ENCODE measurements at places on chromosomes 4 and X. TPM values are rescaled to one million over a fixed set of nuclear protein-coding genes. Genes with fewer than 3 reads are reported as not detected.

GRCh38 chr4:48342606-48342880 is 1.2 kb downstream of the SLAIN2 start:
- DNase-seq, result no peak

- no peak for DNase-seq
Observed at GRCh38 chrX:29012867-29013266, 425.6 kb downstream of the IL1RAPL1 start.

GRCh38 chrX:84715315-84715714 is 213.1 kb upstream of the HDX start:
- DNase-seq, result no peak

DNA sequence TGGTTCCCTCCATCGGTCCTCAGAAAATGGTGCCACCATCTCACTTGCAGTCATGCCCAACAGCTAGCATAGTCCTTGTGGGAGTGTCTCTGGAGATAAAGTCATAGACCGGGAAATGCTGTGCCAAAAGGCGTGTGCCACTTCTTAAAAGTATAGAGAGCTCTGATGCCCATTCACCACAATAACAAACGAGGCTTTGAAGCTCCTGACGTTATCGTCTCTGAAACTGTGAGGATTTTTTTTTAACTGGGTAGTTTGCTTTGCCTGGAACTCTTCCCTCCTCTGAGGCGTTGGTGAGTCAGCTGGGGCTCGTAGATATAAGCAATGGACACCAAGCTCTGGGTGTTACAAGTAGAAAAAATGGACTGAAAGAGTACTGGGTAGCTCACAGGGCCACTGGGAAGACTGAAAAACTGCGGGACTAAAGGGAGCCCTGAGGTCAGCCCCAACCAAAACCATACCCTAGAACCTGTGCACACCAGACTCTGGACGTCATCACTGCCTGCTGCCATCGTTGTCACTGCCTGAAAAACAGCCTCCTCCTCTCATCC is 89.4 kb upstream of the TRIM2 start:
- no peak for DNase-seq

MAGEA4 gene
- not detected for total RNA-seq

GRCh38 chr4:98352940-98353339 is 91.8 kb downstream of the RAP1GDS1 start:
- no peak for DNase-seq

AADAT gene
- 12.3 TPM for total RNA-seq

- DNase-seq, result no peak
Observed at GRCh38 chrX:38661561-38661960, 100.2 kb downstream of the TSPAN7 start.

FGF16 gene
- total RNA-seq, result not detected

RNF175 gene
- 0.62 TPM for total RNA-seq

DNA sequence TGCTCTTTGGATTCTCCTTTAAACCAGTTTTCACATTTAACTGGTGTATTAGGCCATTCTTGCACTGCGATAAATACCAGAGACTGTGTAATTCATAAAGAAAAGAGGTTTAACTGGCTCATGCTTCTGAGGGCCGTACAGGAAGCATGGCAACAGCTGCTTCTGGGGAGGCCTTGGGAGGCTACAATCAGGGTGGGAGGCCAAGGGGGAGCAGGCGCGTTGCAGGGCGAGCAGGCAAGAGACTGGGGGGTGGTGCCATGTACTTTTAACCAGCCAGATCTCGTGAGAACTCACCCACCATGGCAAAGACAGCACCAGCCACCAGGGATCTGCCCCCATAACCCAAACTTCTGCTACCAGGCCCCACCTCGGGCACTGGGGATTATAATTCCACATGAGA is 38.1 kb downstream of the RNF212 start:
- DNase-seq, result no peak

GRCh38 chrX:48046846-48047245 is 24.6 kb downstream of the ZNF630 start:
- DNase-seq, result no peak

HTRA3 gene
- 3.5 TPM for total RNA-seq

DNA sequence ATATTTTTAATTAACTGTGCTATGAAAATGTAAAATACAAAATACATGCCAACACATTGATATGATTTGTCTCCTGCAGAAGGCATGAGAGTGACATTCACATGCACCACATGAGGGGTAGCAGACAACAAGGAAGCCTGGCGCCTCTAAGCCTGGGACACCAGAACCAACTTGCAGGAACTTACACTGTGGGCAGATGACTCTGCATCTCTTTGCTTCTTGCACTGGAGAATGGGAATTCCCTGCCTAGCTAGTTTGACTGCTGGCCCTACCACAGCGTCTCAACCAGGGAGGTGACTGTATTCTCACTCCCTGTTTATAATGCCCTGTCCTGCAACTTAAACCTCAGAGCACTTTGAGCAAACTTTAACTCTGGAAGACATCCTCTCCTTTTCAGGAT is 40.5 kb downstream of the PAGE2 start:
- no peak for DNase-seq

GRCh38 chrX:10110984-10111363 is 45.8 kb upstream of the CLCN4 start:
- DNase-seq, result no peak

DNA sequence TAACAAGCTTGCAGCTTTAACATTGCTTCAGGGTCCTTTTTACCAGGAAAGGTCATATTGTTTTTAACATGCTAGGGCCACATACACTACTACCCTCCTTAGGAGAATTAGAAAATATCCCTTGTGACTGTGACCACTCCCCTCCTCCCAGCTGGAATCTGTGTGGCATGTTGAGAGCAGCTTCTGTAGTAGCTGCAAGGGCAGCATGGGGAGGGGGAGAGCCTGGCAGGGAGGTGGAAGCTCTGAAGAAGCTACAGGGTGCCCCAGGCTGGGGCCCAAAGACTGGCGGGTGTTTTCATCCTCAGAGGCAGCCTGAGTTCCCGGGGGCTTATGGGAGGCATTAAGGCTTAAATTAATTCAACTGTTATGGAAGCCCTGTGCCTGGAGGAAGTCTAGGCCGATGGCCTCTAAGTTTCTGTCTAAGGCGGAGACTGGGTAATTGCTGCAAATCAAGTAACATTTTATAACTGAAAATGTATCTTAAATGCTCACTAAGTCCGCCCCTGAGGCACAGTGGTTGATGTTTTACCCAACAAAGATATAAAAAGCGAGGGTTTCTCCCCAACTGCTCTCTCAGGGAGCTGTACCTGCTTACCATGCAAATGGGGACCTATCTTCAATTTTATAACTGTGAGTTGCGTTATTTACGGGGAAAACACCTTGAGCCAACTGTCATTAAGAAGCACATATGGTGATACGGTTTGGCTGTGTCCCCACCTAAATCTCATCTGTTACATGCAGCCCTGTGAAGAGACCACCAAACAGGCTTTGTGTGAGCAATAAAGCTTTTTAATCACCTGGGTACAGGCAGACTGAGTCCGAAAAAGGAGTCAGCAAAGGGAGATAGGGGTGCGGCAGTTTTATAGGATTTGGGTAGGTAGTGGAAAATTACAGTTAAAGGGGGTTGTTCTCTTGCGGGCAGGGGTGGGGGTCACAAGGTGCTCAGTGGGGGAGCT is 37.4 kb upstream of the STS start:
- no peak for DNase-seq

ERCC6L gene
- total RNA-seq, result 0.87 TPM

UCHL1 gene
- 856 TPM for total RNA-seq

DNA sequence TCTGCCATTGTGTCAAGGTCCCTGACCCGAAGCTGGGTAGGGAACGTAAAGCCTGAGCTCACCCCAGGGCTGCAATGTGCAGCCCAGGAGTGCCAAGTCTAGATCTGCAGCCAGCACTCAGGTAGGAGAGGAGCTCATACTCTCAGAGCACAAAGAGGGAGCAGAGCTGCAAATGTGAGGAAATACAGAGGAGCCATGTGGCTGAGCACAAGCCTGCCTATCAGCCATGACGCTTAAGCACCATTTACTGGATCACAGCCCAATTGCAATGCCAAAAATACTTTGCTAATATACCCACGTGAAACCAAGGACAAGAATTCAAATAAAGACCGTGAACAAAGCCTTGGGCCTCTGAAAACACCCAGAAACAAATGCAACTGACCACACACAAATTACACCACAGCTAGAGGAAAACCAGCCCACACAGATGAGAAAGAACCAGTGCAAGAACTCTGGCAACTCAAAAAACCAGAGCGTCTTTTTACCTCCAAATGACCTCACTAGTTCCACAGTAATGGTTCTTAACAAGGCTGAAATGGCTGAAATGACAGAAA is 69.0 kb upstream of the HPF1 start:
- no peak for DNase-seq

DNA sequence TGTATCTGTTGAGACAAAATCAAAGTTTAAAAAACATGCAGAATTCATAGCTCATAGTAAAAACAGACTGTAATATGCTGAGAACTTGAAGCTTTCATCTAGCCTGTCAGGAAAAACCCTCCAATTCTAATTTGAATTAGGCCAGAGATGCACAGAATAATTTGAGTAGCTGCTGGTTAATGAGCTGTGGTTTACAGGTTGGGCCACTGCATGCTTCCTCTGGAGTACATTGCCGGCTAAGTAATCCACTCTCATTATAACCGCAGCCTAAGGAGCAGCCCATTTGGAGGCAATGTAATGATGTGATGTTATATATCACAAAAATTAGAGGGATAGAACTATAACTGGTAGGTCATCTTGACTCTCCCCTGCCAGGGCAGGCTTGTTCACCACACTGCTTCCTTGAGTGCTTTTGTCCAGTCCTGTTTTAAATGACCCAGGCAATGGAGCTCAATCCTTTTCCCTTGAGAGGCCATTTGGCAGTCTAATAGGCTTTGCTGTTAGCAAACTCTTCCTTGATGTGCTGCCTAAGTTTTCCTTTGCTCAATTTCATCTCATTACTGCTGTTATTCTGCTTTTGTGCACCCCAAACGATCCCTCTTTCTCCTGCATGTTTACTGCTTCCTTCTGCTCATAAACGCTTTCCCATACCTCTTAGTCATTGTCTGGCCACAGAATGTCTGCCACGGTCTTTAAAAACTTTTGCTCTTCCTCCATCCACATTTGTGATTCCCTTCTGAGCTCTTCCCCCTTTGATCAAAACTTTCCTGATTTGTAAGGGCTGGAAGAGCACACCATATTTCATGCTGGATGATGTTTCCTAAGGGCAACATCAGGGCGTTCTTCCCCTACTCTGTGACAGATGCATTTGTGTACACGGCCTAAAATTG is 230.9 kb downstream of the C4orf33 start:
- DNase-seq, result no peak

PROM1 gene
- total RNA-seq, result 0.10 TPM

DNA sequence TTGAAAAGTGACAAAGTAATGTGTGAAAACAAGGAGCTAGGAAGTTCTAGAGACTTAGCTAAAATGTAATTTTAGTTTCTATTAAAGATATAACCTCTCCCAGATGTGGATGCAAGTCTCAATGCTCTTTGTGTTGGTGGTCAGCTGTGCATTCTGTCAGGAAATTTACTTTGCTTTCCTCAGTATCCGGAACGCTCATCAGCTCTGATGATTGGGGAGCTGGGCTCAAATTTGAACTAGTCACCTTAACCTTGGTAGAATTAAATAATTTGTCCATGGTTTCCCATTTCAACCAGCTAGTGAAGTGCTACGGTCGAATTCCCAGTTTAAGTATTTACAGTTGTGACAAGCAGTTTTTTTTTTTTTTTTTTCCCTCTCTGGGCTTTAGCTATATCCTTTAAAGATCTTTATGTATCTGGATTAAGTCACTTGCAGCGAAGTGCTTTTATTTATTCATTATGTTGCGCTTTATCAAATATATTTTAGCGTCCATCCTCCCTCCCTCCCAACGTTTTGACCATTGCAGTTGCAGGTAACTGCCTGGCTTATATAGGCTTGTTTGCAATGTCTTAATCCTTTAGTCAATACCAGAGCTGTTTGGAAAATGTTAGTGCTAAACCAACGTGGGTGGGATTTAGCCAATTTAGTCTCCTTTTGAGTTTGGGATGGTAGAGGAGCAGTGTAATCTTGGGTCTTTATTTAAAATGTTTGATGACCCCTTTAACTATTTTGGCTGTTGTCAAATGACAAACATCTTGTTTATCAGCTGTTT is 2.1 kb downstream of the OGT start:
- no peak for DNase-seq

DNA sequence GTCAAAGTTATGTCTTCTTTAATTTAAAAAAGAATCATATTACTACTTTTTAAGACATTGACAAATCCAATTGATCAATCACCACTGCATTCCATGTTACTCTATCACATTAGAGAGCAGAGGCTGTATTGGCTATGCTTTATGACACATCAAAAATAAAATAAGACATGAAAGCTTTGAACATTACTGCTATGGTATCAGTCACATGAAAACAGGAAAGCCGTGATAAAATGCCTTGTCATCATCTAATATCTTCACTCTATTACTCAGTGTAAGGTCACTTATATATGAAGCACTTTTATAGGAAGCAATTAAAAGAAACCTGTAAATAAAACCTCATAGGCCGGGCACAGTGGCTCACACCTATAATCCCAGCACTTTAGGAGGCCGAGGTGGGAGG is 27.7 kb upstream of the CEP135 start:
- DNase-seq, result no peak

PNMA6F gene
- total RNA-seq, result not detected

- DNase-seq, result no peak
Observed at GRCh38 chr4:5037553-5038551, 13.4 kb upstream of the STK32B start.

DNA sequence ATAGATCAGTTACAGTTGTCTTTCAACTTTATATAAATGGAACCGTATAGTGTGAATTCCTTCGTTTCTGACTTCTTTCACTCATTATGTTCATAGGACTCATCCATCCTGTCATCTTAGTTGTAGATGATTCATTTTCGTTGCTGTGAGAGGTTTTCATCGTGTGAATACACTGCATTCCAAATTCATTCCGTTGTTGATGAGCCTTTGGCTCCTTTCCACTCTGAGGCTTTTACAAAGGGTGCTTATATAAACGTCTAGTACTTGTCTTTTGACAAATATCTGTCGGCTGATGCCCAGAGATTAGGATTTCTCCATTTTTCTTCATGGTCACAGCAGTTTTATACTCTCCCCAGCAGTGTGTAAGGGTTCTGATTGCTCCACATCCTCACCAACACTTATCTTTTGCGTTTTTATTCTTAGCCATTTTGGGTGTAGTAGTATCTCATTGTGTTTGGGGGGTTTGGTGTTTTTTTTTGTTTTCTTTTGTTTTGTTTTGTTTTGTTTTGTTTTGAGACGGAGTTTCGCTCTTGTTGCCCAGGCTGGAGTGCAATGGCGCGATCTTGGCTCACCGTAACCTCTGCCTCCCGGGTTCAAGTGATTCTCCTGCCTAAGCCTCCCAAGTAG is 48.6 kb downstream of the LRP2BP start:
- no peak for DNase-seq

DNA sequence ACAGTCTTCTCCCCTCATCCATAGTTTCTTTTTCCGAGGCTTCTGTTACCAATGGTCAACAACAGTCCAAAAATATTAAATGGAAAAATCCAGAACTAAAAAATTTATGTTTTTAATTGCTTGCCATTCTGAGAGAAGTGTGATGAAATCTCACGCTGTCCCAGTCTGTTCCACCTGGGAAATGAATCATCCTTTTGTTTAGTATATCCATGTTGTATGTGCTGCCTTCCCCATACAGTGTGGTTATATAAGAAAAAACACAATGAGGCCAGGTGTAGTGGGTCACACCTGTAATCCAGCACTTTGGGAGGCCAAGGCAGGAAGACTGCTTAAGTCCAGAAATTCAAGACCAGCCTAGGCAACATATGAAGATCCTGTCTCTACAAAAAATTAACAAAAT is 161.6 kb downstream of the CHIC2 start:
- DNase-seq, result no peak

- DNase-seq, result no peak
Observed at GRCh38 chr4:15577508-15577907, 77.6 kb downstream of the FBXL5 start.

GRCh38 chrX:101108284-101108683 is 10.3 kb downstream of the CENPI start:
- no peak for DNase-seq

All from chondrocyte (in vitro differentiated cells).